ENCODE measurements at places on chromosomes 5 and 9. TPM values are rescaled to one million over a fixed set of nuclear protein-coding genes. Genes with fewer than 3 reads are reported as not detected.

- no peak for DNase-seq
These were observed 61.2 kb downstream of the MRPS30 start for GRCh38 chr5:44869928-44870327.

DNA sequence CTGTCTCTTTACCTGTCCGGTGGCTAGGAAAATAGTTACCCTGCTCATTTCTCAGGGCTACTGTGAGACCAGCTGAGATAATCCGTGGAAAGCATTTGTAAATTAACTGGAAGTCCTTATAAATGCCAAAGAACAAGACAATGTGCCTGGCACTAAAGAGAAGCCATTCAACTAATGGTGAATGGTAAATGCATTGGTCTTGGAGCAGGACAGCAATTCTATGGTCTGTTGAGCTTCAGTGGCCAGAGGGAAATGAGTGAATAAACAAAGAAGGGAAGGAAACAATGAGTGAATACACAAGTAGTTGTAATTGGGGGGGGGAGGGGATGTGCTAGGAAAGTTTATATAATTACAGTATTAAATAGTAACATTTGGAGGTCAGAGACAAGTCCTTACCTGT is 353.6 kb downstream of the SEMA5A start:
- DNase-seq = no peak

DNA sequence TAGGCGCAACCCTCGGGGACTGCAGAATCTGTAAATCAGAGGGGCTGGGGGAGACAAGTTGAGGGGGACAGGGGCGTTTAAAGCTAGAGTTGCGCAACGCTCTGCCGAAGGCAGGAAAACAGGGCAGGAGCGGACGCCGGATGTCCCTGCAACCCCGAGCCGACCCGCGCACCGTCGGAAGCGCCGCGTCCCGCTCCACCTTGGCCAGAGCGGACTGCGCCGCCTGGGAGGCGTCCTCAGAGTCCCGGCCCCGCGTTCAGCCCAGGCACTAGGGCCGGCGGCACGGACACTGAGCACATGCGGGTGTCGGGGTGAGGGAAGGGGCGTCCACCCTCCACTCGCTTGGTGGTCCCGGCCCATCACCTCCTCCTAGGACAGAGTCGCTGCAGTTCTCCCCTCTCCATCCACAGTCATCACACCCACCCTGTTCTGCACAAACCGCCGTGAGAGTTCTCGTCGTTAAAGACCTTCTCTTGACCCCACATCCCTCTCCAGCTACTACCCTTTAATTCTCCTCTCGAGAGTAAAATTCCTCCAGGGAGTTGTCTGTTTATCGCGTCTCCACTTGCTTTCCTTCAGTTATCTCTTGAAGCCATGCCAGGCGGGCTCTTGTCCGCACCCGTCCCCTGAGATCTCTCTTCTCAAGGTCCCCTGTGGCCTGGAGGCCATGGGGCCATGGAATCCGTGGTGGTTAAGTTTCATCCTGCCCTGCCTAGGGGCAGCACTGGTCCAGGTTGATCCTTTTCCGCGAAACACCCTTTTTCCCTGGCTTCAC is 796 bp upstream of the PDLIM7 start:
- DNase-seq = no peak

- DNase-seq = no peak
These were observed 126.5 kb upstream of the ABCA1 start for GRCh38 chr9:105054491-105054890.

- DNase-seq = peak; percentile 39
These were observed 868 bp downstream of the ZBTB43 start for GRCh38 chr9:126805554-126806262.

PBX3 gene
- 4.2 TPM for polyA plus RNA-seq
